ENCODE measurements at places on chromosomes 7 and 10.

GRCh38 chr10:9992661-9993060 lies 1025.0 kb upstream of the CELF2 start:
- no peak for DNase-seq

DNA sequence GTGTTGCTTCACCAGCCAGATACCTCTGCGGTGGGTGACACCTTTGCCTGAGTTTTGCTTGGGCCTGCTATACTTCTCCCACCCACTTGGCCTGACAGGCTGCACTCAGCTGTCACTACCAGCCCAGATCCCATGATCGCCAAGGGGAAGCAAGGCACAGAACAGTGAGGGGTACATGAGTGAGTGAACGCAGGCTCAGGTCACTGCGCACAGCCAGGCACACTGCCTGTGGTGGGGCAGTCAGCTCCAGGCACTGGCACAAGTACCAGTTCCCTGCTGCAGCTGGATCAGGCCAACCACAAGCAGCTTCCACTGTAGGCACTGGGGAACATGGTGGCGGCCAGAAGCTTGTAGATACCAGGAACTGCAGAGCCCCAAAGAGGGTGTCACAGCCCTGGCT lies 441.9 kb upstream of the GRM3 start:
- DNase-seq, result no peak

DNA sequence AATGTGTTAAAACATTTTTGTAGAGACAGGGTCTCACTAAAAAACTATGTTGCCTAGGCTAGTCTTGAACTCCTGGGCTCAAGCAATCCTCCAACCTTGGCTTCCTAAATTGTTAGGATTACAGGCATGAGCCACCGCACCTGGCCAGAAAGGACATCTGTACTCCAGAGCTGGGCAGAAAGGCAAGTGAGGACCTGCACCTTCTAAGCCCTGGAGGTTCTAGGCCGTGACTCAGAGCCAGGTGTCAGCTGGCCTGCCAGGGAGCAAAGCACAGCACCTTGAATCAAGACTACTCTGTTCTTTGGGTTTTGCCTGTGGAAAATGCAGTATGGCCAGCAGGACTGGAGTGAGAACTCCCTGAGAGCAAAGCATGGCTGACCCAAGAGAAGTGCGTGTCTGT lies 396.5 kb downstream of the ADRA2A start:
- DNase-seq, result no peak

GRCh38 chr10:63711867-63712716 lies 190.9 kb downstream of the REEP3 start:
- no peak for DNase-seq
